Natural killer cell treated with Interleukin-12 subunit alpha and Interleukin-12 subunit beta and Interleukin-15 and Interleukin-18, amount 100 ng/mL, for 72 hours (primary cell): ENCODE measurements at places on chromosomes 2 and 18. TPM values are rescaled to one million over a fixed set of nuclear protein-coding genes. Genes with fewer than 3 reads are reported as not detected.

The KLHL30 gene
- total RNA-seq = not detected

The ALS2 gene
- total RNA-seq = 20.0 TPM

- peaks cover 12% of the 10 kb centered on the region for H3K27me3 ChIP-seq
- peak overlapping the region; percentile 87 for H3K4me3 ChIP-seq
- no peaks in the 10 kb centered on the region for H3K36me3 ChIP-seq
- peak; percentile 74 for DNase-seq
- peaks cover 19% of the 10 kb centered on the region for H3K4me1 ChIP-seq
- peak overlapping the region; percentile 61 for H3K27ac ChIP-seq
These were observed 775 bp downstream of the SPRED2 start for GRCh38 chr2:65431421-65432226.

The TWIST2 gene
- total RNA-seq = not detected

The NCKAP5 gene
- total RNA-seq = not detected

- H3K27ac ChIP-seq = no peak overlapping the region
- no peaks in the 10 kb centered on the region for H3K36me3 ChIP-seq
- H3K27me3 ChIP-seq = no peaks in the 10 kb centered on the region
- peaks cover 46% of the 10 kb centered on the region for H3K4me1 ChIP-seq
These were observed 116.7 kb upstream of the MGAT5 start for GRCh38 chr2:134137182-134137611.

The GRHL1 gene
- 1.4 TPM for total RNA-seq

- no peak for DNase-seq
- H3K4me1 ChIP-seq = no peaks in the 10 kb centered on the region
- H3K4me3 ChIP-seq = no peak overlapping the region
- no peaks in the 10 kb centered on the region for H3K36me3 ChIP-seq
These were observed 121.8 kb downstream of the FHOD3 start for GRCh38 chr18:36419188-36419899.

GRCh38 chr18:58980991-58981390 lies 116.3 kb downstream of the ZNF532 start:
- no peaks in the 10 kb centered on the region for H3K4me1 ChIP-seq
- H3K27me3 ChIP-seq = no peaks in the 10 kb centered on the region
- no peak overlapping the region for H3K4me3 ChIP-seq
- H3K36me3 ChIP-seq = no peaks in the 10 kb centered on the region

The CPS1 gene
- 1.8 TPM for total RNA-seq

DNA sequence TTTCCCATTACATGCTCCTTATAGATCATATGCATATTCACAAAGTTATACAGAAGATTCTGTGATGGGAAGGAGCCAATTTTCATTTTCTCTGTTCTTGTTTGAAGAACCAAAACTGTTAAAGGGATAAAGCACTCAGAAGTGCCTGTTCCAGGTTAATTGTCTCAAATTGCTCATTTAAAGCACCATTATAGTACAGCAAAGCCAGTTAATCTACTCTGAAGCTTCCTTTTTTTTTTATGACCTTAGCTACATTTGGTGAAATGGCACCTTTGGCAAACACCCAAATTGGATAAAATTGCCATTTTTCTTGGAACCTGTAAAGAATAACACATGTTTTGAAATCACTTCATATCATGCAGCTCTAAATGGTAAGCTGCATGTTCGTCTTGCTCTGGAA lies 1092.3 kb downstream of the BCL11A start:
- H3K27ac ChIP-seq = no peak overlapping the region
- no peaks in the 10 kb centered on the region for H3K4me1 ChIP-seq
- no peaks in the 10 kb centered on the region for H3K27me3 ChIP-seq
- H3K36me3 ChIP-seq = no peaks in the 10 kb centered on the region

The AGXT gene
- total RNA-seq = not detected

GRCh38 chr2:231900972-231901371 lies 25.2 kb downstream of the NPPC start:
- no peak for DNase-seq
- H3K27me3 ChIP-seq = peaks cover 13% of the 10 kb centered on the region
- H3K27ac ChIP-seq = no peak overlapping the region
- H3K36me3 ChIP-seq = no peaks in the 10 kb centered on the region

DNA sequence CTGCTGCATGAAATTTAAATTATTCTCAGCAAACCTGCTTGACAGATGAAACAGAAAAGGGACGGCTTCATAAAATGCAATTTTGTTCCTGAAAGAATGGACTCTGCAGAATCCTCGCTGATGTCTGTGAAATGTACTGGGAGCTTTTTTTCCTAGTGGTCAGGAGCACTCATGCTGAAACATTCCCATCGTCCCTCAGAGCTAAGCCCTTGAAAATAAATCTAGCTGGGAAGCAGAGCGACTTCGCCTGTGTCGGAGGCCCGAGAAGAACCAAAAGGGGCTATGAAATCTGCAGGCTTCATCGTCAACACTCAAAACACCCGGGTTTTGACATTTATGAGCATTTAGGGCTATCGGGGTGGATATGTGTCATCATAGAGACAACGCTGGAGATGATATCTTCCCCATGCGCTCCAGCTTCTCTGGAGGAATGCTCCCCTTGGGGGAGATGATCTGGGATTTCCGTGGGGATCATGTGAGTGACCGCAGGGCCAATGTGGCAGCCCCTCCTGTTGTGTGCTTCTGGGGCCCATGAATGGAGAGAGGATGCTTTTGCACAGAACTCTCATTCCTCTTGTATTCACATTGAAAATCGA lies 182.3 kb downstream of the KLHL29 start:
- H3K27me3 ChIP-seq = peaks cover 7% of the 10 kb centered on the region
- H3K4me1 ChIP-seq = no peaks in the 10 kb centered on the region
- DNase-seq = no peak
- H3K4me3 ChIP-seq = no peak overlapping the region
- no peaks in the 10 kb centered on the region for H3K36me3 ChIP-seq
- H3K27ac ChIP-seq = no peak overlapping the region

DNA sequence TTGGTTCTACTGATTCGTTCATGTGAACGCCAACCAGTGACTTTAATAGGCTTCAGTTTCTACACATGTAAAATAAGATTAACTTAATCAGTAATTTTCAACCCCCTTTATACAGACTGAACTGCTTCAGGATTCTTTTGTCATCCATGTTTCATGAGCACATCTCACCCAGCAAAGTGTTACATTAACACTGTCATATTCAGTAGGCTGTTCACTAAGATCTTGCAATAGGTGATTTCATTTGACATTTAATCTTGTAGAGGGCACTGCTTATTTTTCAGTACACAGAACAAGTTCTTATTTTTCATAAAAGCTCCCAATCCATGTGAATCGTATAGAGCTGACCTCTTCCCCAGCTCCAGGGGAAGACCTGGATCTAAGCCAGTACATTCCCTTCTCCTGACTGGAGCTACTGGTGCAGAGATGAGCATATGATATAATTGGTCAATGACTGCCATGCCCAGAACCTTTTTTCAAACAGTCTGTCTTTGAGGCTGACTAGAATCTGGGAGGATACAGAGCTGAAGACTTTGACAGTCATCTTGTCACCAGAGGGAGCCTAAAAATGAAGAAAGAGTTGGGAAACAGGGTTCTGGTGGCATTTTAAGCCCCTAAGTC lies 72.2 kb upstream of the CHRNA1 start:
- H3K27me3 ChIP-seq = no peaks in the 10 kb centered on the region
- no peak overlapping the region for H3K4me3 ChIP-seq

The FAM124B gene
- 0.78 TPM for total RNA-seq

DNA sequence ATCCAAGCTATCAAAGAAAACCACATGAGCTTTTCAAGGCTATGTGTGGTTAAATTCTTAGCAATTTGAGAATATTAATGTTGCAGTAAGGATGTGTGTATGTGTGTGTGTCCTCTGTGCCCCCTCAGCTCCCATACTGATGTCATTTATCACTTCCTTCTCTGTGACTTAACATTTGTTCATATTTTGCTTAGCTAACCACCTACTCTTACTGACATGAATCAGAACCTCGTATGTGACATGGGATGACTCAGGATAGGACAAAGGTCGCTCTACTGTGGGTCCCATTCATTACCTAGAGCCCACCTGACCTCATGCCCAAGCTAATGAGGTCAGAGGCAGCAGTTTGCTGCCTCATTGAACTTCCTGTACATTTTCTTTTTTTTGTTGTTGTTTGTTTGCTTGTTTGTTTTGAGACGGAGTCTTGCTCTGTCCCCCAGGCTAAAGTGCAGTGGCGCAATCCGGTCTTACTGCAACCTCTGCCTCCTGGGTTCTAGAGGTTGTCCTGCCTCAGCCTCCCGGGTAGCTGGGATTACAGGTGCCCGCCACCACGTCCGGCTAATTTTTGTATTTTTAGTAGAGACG lies 36.3 kb downstream of the MOGAT1 start:
- no peak overlapping the region for H3K4me3 ChIP-seq
- no peak for DNase-seq
- H3K36me3 ChIP-seq = no peaks in the 10 kb centered on the region

DNA sequence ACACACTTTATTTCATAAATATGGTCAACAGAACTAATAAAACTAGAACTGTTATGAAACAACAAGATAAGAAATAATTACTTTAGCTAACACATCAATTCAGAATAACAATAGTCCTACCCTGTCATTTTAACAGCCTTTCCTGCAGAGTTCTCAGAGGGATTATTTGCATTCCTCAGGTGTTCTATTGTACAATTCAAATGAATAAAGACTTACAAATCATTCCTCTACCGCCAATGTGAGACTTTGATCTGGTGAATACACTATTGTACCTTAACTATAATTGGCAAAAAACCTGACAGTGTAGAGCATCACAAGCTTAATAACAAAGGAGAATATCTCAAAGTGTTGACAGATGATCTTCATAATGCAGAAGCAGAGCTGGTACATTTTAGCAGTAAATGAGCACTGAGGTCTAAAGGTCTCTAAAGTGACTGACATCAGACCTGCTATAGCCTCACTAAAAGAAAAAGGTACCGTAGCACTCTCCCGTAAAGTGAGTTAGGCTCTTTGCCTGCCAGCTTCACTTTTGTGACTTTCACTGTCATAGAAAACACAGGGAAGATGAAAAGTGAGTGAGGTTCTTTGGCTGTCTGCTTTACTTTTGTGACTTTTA lies 118.8 kb upstream of the SP3 start:
- no peaks in the 10 kb centered on the region for H3K36me3 ChIP-seq
- no peak overlapping the region for H3K27ac ChIP-seq
- no peak for DNase-seq
- no peaks in the 10 kb centered on the region for H3K4me1 ChIP-seq
- H3K4me3 ChIP-seq = no peak overlapping the region

DNA sequence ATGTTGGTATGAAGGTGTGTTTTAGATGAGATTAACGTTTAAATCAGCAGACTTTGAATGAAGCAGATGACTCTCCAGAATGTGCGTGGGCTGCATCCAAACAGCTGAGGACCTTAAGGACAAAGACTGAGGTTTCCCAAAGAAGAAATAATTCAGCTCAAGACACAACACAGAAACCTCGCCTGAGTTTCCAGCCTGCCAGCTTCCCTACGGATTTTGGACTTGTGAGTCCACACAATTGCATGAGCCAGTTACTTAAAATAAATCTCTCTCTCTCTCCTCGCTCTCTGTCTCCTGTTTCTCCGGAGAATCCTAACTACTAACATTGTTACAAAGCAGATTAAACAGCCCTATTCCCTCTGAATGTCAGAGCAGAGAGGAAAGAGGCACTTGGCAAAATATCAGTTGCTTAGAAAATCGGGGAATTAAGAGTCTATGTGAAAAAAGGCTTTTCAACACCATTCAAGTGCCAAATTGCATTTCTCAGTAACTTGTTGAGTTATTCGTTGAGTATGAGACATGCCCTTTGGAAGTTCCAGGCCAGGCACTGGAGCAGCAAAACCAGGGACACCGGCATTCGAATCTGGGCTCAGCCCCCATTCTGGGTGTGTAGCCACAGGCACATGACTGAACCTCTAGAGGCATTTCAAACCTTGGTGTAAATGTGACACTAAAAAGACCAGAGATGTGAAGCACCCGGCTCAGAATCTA lies 174.6 kb upstream of the PID1 start:
- no peak overlapping the region for H3K4me3 ChIP-seq
- no peaks in the 10 kb centered on the region for H3K36me3 ChIP-seq
- no peak for DNase-seq
- H3K27ac ChIP-seq = no peak overlapping the region
- H3K4me1 ChIP-seq = no peaks in the 10 kb centered on the region

DNA sequence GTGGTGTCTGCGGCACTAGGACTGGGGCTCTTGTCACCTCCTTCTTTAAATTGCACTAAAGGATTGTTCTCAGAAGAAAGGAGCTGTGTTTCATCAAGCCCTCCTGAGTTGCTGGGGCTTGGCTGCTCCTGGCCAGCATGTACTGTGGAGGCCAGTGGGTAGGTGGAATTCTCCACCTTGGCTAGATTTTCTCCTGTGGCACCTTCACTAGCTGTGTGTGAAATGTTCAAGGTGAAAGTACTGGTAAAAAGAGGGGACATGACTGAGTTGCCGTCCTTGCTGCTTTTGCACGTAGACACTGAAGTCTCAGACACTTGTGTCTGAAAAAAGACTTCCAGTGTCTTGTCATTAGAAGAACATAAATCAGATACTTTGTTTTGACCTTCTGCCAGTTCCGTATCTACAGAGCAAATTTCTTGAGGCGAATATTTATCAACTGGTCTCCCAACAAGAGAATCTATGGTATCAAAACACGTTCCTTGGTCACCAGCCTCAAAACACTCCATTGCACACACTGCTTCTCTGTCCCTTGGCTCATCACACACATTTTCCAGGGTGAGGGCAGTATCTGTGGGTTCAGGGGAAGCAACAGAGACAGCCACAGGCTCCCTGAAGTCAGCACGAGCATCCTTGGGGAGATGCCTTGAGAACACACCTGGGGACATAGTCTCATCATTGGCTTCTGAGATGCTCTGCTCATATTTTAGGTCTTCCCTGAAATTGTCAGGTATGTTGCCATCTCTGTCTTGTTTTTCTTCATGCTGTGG lies 91.4 kb downstream of the ALPK2 start:
- peaks cover 23% of the 10 kb centered on the region for H3K27me3 ChIP-seq
- H3K4me1 ChIP-seq = peaks cover 67% of the 10 kb centered on the region
- H3K27ac ChIP-seq = peak overlapping the region; percentile 70

- H3K4me1 ChIP-seq = peaks cover 29% of the 10 kb centered on the region
- H3K36me3 ChIP-seq = peaks cover 25% of the 10 kb centered on the region
- H3K27ac ChIP-seq = peak overlapping the region; percentile 88
- H3K27me3 ChIP-seq = peaks cover 7% of the 10 kb centered on the region
- DNase-seq = no peak
- peak overlapping the region; percentile 76 for H3K4me3 ChIP-seq
These were observed 29.4 kb upstream of the IL1RN start for GRCh38 chr2:113098041-113098440.

DNA sequence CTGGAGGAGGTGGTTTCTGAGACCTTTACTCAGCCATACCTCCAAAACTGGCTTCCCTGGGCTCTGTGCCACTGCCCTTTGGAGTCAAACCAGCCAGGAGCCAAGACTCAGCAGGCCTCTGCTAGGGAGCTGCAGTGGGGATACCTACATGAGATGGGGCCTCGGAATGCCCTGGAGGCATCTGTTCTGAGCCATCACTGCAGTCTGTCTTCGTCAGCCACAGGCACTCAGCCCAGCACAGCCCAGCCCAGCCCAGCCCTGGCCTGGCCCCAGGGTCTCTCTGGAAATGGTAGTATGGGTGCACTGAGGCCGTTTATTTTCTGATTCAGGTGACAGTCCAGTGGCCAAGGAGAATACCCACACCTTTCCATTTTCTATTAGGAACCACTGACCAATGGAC lies 209.8 kb downstream of the CELF4 start:
- H3K36me3 ChIP-seq = no peaks in the 10 kb centered on the region
- DNase-seq = no peak
- no peaks in the 10 kb centered on the region for H3K27me3 ChIP-seq
- no peaks in the 10 kb centered on the region for H3K4me1 ChIP-seq

The HES6 gene
- total RNA-seq = 5.7 TPM

The GKN2 gene
- total RNA-seq = not detected
